ENCODE measurements at places on chromosomes 5 and 9. TPM values are rescaled to one million over a fixed set of nuclear protein-coding genes. Genes with fewer than 3 reads are reported as not detected.

Gene LCN6
- 12.5 TPM for total RNA-seq

Gene SHISAL2B
- total RNA-seq: not detected

Gene SPINK7
- not detected for total RNA-seq

Gene FUT7
- total RNA-seq: not detected

Gene NPM1
- total RNA-seq: 388 TPM

Gene PCDHGC5
- 0.71 TPM for total RNA-seq

Gene NFX1
- 39.2 TPM for total RNA-seq

- H3K27me3 ChIP-seq: no peaks in the 10 kb centered on the region
Measured at GRCh38 chr5:160448886-160449285, 27.2 kb downstream of the PTTG1 start.

DNA sequence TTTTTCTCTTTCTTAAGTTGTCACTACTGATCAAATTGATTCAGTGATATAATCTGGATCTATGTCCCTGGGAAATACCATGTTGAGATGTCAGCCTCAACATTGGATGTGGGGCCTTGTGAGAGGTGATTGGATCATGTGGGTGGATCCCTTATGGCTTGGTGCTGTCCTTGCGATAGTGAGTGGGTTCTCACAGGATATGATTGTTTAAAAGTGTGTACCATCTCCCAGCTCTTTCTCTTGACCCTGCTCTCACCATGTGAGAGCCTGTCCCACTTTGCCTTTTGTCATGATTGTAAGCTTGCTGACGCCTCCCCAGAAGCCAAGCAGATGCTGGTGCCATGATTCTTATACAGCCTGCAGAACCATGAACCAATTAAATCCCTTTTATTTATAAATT lies 68.6 kb downstream of the ST8SIA4 start:
- H3K4me3 ChIP-seq: no peak overlapping the region
- no peak overlapping the region for H3K27ac ChIP-seq
- H3K36me3 ChIP-seq: no peaks in the 10 kb centered on the region
- no peaks in the 10 kb centered on the region for H3K27me3 ChIP-seq

DNA sequence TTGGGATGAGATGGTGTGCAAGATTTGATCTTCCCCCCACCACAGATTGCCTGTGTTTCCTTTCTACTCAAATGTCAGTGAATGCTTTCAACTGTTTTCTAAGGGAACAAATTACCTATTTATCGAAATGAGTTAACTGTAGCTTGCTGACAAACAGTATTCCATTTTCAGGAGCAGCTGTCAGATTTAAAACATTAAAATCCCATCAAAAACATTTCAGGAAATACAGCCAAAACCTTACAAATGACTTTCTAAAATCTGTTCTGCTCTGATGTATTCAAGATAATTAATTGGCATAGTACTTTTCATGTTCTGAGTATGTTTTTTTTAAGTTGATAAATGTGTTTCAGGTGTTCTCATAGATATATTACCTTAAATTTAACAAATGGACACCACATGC lies 158.0 kb upstream of the DMRTA1 start:
- no peaks in the 10 kb centered on the region for H3K27me3 ChIP-seq
- no peak for DNase-seq
- H3K4me3 ChIP-seq: no peak overlapping the region
- no peak overlapping the region for H3K27ac ChIP-seq
- no peaks in the 10 kb centered on the region for H3K4me1 ChIP-seq

DNA sequence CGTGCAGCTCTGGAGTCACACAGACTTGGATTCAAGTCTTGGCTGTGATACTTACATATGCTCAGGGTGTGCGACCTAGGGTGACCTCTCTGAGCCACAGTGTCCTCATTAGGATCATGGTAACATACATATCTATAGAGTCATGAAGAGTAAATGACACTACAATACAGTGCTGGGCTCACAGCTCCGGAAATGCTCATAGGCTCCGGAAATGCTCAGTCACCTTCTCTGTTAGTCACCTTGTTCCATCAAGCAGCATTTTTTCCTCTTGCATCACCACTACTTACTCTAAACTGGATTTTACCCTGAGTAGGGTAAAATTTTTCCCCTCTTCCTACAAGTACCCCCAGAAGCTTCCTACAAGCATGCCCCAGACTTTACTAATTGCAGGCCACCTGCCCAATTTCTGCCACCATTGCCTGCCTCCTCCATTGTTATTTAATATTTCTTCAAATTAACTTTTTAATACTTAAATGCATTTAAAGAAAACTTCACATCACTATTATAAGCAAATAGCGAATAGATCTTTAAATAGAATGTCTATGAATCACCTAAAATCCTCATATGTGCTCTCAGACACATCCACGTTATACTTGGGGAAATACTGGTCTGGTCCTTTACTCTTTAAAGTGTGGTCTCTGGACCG lies 147.6 kb upstream of the SPRY4 start:
- no peaks in the 10 kb centered on the region for H3K36me3 ChIP-seq
- peaks cover 6% of the 10 kb centered on the region for H3K4me1 ChIP-seq
- no peak for DNase-seq
- no peak overlapping the region for H3K4me3 ChIP-seq

DNA sequence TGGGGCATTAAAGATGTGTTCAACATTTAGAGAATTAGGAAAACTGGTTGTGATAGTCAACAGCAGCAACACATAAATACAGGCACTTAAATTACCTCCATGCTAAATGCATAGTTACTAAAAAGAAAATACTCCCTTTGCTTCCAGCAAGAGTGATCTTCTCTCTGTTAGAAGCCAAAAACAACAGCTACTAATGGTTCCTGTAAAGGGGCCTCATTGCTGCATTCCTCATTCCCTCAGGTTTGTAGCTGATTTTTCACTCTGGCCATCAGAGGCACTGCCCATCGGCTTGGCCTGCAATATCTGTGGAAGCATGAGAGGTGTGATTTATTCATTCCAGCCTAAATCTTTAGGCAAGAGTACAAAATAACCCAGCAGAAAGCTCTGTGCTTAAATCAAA lies 466.0 kb upstream of the ADAMTS16 start:
- H3K36me3 ChIP-seq: no peaks in the 10 kb centered on the region
- H3K27ac ChIP-seq: no peak overlapping the region
- no peaks in the 10 kb centered on the region for H3K4me1 ChIP-seq
- DNase-seq: no peak

- H3K4me1 ChIP-seq: peaks cover 42% of the 10 kb centered on the region
- no peaks in the 10 kb centered on the region for H3K27me3 ChIP-seq
- no peak overlapping the region for H3K27ac ChIP-seq
- DNase-seq: no peak
- H3K36me3 ChIP-seq: peaks cover 20% of the 10 kb centered on the region
- H3K4me3 ChIP-seq: no peak overlapping the region
Measured at GRCh38 chr5:6736106-6736505, 22.9 kb downstream of the TENT4A start.

DNA sequence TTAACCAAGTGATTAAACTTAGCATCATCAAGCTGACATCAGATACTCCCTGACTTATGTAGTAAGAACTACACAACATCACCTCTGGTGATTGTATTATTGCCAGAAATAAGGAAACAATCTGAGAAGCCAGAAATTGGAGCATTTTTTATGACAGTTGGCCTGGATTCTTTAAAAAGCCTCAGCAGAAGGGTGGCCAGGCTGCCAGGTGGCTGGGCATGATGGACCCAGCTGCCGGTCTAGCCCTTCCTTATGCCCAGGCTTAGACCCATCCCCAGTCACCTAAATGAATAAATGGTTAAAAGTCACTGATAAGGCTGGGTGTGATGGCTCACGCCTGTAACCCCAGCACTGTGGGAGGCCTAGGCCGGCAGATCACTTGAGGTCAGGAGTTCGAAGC lies 12.8 kb downstream of the OR1K1 start:
- peaks cover 8% of the 10 kb centered on the region for H3K36me3 ChIP-seq
- no peaks in the 10 kb centered on the region for H3K27me3 ChIP-seq
- H3K4me1 ChIP-seq: peaks cover 8% of the 10 kb centered on the region
- DNase-seq: no peak
- no peak overlapping the region for H3K4me3 ChIP-seq

- no peaks in the 10 kb centered on the region for H3K4me1 ChIP-seq
- no peaks in the 10 kb centered on the region for H3K27me3 ChIP-seq
- no peak overlapping the region for H3K27ac ChIP-seq
- H3K36me3 ChIP-seq: no peaks in the 10 kb centered on the region
- no peak for DNase-seq
Measured at GRCh38 chr5:42036379-42036778, 111.3 kb downstream of the FBXO4 start.

DNA sequence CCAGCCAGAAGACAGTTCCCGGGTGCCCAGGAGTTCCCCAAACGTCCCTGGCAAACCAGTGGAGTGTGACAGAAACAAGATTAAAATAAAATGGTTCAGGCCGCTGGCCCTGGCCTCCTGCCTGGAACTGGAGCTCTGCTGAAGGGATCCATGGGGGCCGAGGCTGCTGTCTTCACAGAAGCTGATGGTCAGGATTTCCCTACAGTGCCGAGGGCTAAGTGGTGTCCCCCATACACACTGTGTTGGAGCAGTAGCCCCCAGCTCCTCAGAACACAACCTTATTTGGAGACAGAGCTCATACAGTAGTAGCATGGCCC lies 55.9 kb downstream of the MRPL36 start:
- no peak for DNase-seq
- no peak overlapping the region for H3K27ac ChIP-seq
- no peaks in the 10 kb centered on the region for H3K4me1 ChIP-seq

- H3K27me3 ChIP-seq: no peaks in the 10 kb centered on the region
- no peak for DNase-seq
- no peak overlapping the region for H3K4me3 ChIP-seq
- no peaks in the 10 kb centered on the region for H3K4me1 ChIP-seq
- H3K36me3 ChIP-seq: no peaks in the 10 kb centered on the region
- no peak overlapping the region for H3K27ac ChIP-seq
Measured at GRCh38 chr5:22787398-22787797, 65.7 kb downstream of the CDH12 start.

DNA sequence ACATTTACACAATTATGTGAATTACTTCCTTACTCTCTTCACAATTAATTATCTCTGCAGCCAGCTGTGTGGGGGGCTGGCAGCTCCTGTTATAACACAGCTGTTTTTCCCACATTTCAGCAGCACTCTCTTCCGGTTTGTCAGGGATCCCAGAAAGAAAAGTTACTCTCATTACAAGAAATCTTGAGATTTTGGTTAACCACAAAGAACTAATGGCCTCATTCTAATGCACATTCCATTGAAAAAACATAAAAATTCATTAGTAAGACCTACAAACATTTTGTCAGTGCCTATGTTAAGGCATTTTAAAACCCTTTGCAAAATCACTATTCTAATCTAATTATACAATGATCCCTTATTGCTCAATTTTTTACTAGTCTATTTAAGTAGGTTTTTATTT lies 64.1 kb downstream of the PDE4D start:
- H3K27me3 ChIP-seq: no peaks in the 10 kb centered on the region
- no peak overlapping the region for H3K27ac ChIP-seq
- H3K4me3 ChIP-seq: no peak overlapping the region

GRCh38 chr9:95725045-95725444 lies 150.4 kb upstream of the ERCC6L2 start:
- DNase-seq: no peak
- H3K27me3 ChIP-seq: no peaks in the 10 kb centered on the region
- H3K4me1 ChIP-seq: no peaks in the 10 kb centered on the region
- H3K36me3 ChIP-seq: no peaks in the 10 kb centered on the region
- no peak overlapping the region for H3K4me3 ChIP-seq

DNA sequence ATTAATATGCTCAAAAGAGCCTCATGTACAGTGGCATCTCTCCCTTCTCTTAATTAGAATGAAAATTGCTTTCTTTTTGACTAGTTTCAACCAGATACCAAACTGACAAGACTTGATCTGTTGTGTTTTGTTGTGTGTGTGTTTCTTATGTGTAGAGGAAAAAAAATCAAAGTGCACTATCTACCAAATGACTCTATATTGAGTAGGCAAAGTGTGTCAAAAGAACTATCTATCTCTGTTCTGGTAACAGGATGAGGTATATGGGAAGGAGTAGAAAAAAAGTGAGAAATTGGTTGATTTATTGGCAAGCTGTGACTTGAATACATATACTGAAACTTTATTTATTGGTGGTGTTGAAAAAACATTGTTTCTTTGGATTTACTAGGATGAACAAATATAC lies 190.0 kb downstream of the SLF1 start:
- no peak overlapping the region for H3K27ac ChIP-seq
- H3K4me1 ChIP-seq: no peaks in the 10 kb centered on the region
- H3K27me3 ChIP-seq: no peaks in the 10 kb centered on the region
- no peaks in the 10 kb centered on the region for H3K36me3 ChIP-seq
- no peak for DNase-seq
- H3K4me3 ChIP-seq: no peak overlapping the region

- no peaks in the 10 kb centered on the region for H3K4me1 ChIP-seq
- no peak overlapping the region for H3K27ac ChIP-seq
- H3K36me3 ChIP-seq: no peaks in the 10 kb centered on the region
- DNase-seq: no peak
- H3K4me3 ChIP-seq: no peak overlapping the region
Measured at GRCh38 chr5:40150896-40151295, 528.8 kb upstream of the PTGER4 start.
